ENCODE measurements at places on chromosomes 4 and X. TPM values are rescaled to one million over a fixed set of nuclear protein-coding genes. Genes with fewer than 3 reads are reported as not detected.
A peak's percentile ranks its signal among the peaks of the same experiment; 100 is the strongest.

COL25A1 gene
- total RNA-seq = 6.6 TPM

CDK16 gene
- 130 TPM for total RNA-seq

ATP10D gene
- total RNA-seq = 4.6 TPM

- no peaks in the 10 kb centered on the region for H3K4me1 ChIP-seq
- no peak overlapping the region for H3K4me3 ChIP-seq
- no peaks in the 10 kb centered on the region for H3K27me3 ChIP-seq
- DNase-seq = no peak
- no peak overlapping the region for H3K27ac ChIP-seq
- H3K36me3 ChIP-seq = no peaks in the 10 kb centered on the region
Observed at GRCh38 chr4:76334885-76335284, 28.4 kb downstream of the STBD1 start.

DNA sequence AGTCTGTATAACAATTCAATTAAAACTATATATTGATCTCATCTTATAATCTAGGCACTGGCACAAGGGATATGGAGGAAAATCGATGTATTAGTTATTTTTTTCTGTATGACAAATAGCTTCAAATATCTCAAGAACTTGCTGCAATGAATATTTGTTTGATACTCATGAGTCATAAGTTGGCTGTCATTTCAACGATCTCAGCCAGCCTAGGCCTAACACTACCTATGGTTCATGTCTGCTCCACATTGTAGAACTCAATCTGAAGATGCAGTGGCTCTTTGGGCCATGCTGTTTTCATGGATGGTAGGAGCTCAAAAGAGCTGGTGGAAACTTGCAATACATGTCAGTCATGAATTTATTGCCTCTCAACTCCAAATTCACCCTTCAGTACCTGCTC is 44.7 kb downstream of the MAGEB17 start:
- no peak overlapping the region for H3K4me3 ChIP-seq
- DNase-seq = no peak

DNA sequence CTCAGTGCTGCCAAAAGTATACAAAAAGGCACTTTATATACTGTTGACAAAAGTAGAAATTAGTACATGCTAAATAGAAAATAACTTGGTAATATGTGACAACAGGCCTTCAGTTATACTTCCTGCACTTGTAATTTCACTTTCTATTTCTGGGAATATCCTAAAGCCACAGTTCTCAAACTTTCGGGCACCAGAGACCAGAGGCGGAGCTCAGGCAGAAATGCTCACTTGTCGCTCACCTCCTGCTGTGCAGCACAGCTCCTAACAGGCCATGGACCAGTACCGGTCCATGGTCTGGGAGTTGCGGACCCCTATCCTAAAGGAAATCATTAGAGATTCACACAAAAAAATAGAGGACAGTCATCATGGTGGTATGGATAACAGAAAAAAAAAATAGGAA is 25.7 kb downstream of the ACSL4 start:
- no peaks in the 10 kb centered on the region for H3K36me3 ChIP-seq
- H3K27me3 ChIP-seq = no peaks in the 10 kb centered on the region
- H3K27ac ChIP-seq = no peak overlapping the region
- no peak overlapping the region for H3K4me3 ChIP-seq
- peaks cover 13% of the 10 kb centered on the region for H3K4me1 ChIP-seq

GRCh38 chr4:102825261-102826091 is 1.9 kb downstream of the UBE2D3 start:
- H3K27ac ChIP-seq = no peak overlapping the region
- no peak overlapping the region for H3K4me3 ChIP-seq
- DNase-seq = no peak
- H3K27me3 ChIP-seq = no peaks in the 10 kb centered on the region

DNA sequence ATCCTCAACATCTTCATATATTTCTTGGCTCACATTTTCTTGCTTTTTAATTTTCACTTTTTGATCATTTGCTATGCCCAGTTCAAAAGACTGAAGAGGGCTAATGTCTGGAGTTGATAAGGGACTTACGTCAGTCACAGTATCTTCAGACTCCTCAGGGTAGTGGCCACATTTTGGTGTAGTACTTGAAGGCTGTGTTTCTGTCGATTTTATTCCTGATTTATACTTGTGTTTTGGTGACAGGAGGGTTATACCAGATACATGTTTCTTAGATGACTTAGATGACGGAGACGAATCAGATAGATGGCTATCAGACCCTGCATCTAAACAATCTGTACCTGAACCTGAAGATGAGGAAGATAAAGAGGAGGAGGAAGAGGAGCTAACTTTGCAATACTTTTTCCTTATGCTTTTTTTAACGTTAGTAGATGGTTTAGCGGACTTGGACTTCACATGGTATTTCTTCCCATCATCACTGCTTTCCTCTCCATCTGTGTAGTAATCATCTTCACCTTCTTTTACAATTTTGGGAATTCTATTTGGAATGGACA is 13.4 kb downstream of the CFAP97 start:
- H3K36me3 ChIP-seq = peaks cover 13% of the 10 kb centered on the region
- peaks cover 4% of the 10 kb centered on the region for H3K4me1 ChIP-seq
- no peak overlapping the region for H3K27ac ChIP-seq
- no peak for DNase-seq
- H3K4me3 ChIP-seq = no peak overlapping the region

- H3K27ac ChIP-seq = no peak overlapping the region
- H3K4me3 ChIP-seq = no peak overlapping the region
- H3K4me1 ChIP-seq = no peaks in the 10 kb centered on the region
Observed at GRCh38 chrX:154419189-154419588, 7.8 kb downstream of the TAFAZZIN start.

- H3K4me3 ChIP-seq = peak overlapping the region; percentile 90
- H3K27ac ChIP-seq = peak overlapping the region; percentile 98
- no peak for DNase-seq
- H3K36me3 ChIP-seq = peaks cover 8% of the 10 kb centered on the region
- peaks cover 31% of the 10 kb centered on the region for H3K4me1 ChIP-seq
Observed at GRCh38 chrX:40092808-40093435, 4.8 kb downstream of the BCOR start.

All from WTC11 (cell line).